RWPE1 (cell line): ENCODE measurements at places on chromosomes 16 and 17.

- DNase-seq = no peak
Measured at GRCh38 chr17:21395764-21396163, 19.6 kb downstream of the KCNJ12 start.

DNA sequence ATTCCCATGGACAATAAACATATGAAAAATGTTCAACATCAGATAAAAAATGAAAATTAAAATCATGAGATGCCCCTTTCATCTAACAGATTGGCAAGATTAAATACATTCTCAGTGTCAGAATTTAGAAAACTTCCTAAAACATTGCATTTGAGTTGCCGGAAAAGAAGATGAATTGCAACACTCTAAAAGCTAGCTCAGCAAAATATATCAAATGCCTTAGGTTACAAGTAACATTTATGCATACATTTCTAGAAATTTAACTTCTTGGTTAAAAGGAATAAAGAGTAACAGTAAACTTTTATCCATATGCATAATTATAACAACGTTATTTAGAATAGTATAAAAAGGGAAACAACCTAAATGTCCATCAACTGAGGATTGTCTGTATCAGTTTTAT, 239.0 kb downstream of the PMP22 start:
- DNase-seq = no peak

GRCh38 chr16:80027007-80027965, 426.7 kb upstream of the MAF start:
- peak; percentile 98 for DNase-seq

DNA sequence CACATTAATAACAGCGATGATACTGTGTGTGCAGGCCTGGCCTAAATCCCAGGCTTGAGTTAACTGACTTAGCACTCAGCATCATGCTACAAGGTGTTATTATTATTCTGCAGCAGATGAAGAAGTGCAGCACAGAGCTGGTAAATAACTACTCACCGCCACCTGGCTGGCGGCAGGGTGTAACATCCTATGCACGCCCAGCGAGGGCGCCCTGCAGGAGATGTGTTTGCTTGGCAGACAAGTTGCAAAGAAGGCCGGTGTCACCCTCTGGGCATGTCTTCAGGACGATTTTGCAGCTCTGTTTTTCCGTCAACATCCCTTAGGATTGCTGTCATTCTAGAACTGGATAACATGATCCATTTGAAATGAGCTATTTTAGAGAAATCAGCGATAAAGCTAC, 30.1 kb downstream of the DNAH9 start:
- DNase-seq = no peak

DNA sequence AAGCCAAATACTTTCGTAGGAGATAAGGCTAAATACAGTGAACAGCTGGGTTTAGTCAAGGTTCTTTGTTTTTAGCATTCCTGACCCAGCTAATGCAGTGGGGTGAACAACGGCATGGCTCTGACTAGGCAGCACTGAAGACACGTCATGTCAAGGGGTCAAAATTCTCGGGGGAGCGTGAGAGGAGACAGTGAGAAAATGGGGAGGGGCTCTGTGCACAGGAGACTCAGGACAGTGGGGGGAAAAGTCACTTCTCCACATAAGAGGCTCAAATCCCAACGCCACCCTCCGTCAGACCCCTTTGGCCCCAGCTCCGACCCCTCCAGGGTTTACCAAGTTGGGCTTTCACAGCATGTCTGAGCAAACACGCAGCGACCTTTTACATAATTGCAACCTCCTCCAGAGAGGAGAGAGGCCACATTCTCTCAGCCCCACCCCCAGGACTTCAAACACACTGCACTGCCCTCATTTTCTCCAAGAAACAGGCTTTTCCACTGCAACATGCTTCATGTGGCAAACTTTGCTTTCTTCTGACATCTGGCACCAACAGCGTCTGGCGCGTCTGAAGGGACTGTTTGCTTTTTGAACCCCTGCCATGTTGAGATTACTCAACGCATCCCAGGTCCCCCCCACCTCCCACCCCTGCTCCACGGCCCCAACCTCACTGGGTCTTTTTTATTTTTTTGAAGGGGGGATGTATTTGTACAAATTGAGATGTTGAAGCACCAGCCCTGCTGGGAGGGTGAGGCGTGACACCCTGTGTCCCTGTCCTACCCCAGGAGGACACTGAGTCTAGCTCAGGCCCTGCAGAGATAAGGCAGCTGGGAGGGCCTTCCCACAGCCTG, 30.0 kb downstream of the AXIN2 start:
- no peak for DNase-seq

GRCh38 chr16:82497139-82497538, 129.6 kb upstream of the CDH13 start:
- no peak for DNase-seq

GRCh38 chr16:54341892-54342776, 55.5 kb upstream of the IRX3 start:
- peak; percentile 38 for DNase-seq
